Activated T-cell treated with anti-CD3 and anti-CD28 coated beads, Interleukin-2, amount 50 U/mL, for 4 hours (primary cell): ENCODE measurements at places on chromosomes 6 and 20.

DNA sequence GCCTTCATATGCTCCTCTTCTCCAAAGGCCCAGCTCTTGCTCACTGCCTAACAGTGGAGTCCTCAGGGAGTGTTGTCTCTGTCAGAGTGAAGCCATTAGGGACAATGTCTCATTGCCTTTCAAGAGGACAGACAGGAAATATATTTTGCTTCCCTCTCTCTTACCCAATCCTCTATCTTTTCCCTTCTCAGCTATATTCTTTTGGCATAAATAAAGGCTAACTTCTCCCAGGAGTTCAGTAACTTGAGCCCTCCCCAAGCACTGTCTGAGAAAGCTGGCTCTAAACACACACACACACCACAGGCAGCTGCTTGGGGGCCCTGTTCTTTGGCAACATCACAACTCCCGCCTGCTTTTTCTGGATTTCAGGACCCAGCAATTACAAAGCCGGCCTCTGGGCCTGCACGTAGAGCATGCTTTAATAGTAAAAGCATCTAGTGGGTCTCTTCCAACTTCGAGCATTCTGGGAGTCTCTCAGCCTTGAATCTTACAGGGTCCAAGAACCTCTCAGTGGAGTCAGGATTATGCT is 34.7 kb upstream of the LAMA4 start:
- no peak for DNase-seq

- DNase-seq: no peak
Observed at GRCh38 chr20:35200267-35200666, 26.2 kb upstream of the MMP24 start.

DNA sequence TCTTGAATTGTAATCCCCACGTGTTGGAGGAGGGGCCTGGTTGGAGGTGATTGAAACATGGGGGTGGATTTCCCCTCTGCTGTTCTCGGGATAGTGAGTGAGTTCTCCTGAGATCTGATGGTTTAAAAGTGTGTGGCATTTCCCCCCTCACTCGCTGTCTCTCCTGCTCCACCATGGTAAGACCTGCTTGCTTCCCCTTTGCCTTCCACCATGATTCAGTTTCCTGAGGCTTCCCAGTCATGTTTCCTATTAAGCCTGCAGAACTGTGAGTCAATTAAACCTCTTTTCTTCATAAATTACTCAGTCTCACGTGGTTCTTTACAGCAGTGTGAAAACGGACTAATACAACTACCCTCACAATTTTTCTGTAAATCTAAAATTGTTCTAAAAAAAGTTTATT is 26.8 kb upstream of the FAM184A start:
- no peak for DNase-seq

DNA sequence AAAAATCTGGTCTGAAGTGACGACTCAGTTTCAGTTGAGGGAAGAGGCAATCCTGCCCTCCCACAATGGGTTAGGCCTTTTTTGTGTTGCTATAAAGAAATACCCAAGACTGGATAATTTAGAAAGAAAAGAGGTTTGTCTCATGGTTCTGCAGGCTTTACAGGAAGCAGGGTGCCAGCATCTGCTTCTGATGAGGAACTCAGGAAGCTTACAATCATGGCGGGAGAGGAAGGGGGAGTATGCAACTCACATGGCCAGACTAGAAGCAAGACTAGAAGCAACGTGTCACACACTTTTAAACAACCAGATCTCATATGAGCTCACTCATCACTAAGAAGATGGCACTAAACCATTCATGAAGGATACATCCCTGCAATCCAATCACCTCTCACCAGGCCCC is 529.3 kb downstream of the KIF16B start:
- DNase-seq: no peak

DNA sequence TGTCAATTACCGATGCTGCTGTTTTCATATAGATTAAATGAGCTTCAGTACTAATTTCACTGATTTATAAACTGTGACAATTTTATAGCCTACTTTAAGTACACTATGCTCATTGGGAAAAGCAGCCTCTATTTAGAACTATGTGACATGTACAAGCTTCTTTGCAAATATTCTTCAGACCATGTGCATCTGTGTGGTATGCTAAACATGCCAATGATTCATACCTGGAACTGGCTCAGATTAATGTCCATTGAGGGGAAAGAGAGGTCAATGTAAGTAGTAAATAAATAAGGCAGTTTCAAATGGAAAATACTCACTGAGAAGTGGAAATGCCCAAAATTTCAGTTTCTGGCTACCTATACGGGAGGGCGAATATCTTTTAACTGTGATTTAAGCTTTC is 777.7 kb downstream of the C6orf118 start:
- no peak for DNase-seq
